ENCODE measurements at places on chromosomes 16 and 17.

DNA sequence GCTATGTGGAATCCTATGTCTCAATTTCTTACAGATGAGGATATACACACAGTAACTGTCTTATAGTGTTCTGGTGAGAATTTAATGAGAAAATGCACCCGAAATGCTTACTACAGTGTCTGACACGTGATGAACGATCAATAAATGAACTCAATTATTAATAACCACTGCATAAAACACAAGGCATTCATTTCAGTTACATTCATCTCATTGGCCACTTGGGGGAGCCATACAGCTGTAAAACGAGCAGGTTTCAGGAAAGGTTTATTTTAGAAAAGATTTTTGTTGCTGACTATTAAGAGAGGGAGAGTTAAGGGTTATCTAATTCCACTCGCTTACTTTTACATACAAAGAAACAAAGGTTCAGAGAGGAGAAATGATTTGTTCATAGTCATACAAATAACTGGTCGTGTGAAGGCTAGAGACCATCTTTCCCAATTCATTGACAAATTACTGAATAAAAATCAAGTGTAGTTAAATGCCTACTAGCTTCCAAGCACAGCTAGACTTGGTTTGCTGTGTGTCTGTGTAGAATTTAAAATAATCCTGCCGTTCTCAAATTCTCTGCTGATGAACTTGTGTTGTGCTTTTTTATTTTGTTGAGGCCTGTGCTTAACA lies 160.1 kb downstream of the MAP2K4 start:
- DNase-seq = no peak

DNA sequence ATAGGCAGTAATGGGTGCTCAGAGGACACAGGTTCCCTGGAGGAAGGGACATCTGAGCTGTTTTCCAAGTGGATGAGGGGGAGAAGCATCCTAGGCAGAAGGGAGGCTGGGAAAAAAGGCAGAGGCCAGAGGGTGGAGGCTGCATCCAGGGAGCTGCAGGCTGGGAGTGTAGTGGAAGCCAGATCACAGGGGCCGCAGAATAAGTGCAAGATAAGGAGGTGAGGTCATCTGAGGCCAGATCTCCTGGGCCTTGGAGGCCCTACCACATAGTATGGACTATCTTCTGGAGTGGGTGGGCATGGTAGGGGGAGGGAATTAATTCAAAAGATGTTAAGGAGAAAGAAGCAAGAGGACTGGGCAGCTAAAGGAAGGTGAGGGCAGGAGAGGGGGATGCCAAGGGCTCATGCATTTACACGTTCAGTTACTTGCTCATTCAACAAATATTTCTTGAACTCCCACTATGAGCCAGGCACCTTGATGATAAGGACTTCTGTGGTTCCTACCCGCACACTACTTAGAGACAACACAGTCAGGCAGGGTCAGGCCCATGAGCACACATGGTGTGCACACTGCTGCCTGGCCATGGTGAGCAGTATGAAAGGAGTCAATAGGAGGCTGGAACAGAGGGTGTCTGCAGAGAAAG lies 2.4 kb upstream of the RIPOR1 start:
- no peak for DNase-seq

GRCh38 chr16:86022381-86022960 lies 123.5 kb downstream of the IRF8 start:
- no peak for DNase-seq

GRCh38 chr17:62093188-62094155 lies 28.4 kb upstream of the MED13 start:
- DNase-seq = no peak

- DNase-seq = no peak
Observed at GRCh38 chr16:20191566-20191965, 117.9 kb upstream of the GPR139 start.

GRCh38 chr17:76394166-76394565 lies 9.8 kb downstream of the SPHK1 start:
- DNase-seq = no peak

GRCh38 chr16:34078691-34079090 lies 619.3 kb downstream of the TP53TG3F start:
- no peak for DNase-seq

DNA sequence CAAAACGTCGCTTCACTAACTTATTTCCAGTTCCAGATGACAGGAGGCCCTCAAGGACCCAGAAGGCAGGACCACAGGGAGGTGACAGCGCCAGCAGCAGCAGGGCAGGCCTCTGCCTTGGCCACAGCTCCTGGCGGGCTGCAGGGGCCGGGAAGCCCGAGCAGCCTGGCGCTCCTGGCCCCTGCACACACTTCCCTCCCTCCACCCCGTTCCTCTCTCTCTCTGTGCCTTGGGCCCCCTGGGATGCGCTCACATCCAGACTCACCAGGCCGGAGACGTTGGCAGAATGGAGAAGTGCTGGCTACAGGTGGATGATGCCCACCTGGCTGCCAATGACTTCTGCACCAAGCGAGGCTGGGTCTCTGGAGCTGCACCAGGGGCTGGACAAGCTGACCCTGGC lies 12.7 kb downstream of the ZNF594 start:
- no peak for DNase-seq

GRCh38 chr16:46787909-46788308 lies 39.8 kb upstream of the MYLK3 start:
- no peak for DNase-seq

GRCh38 chr17:5123343-5124124 lies 7.7 kb downstream of the USP6 start:
- no peak for DNase-seq

DNA sequence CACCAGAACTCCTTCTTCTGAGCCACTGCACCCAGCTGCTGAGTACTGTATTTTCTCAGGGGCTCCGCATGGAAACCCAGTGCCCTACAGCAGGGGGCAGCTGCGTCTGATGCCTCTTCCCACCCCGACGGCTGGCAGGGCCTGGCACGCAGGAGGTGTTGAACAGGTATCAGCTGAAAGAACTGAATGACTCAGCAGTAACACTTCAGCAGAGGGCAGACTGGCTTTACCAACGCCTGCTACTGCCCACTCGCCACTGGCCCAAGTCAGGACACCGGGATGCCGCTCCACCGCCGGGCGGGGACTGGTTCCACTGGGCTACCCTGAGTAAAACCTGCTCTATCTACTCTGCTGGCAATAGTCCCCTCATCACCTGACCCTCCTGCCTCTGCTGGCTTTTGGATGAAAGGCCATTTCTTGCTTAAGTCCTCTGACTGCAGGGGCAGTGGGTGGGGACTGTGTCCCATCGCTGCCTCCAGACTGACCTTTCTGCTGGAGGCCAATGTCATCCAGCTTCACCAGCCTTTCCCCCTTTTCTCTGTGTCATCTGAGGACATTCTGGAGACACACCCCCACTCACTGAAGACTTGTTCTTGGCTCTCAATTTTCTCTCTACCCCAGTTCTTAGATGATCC lies 100.4 kb upstream of the FA2H start:
- no peak for DNase-seq

GRCh38 chr17:57466521-57466920 lies 210.2 kb downstream of the MSI2 start:
- no peak for DNase-seq

GRCh38 chr16:20598832-20599469 lies 22.8 kb upstream of the ACSM2B start:
- no peak for DNase-seq

- DNase-seq = no peak
Observed at GRCh38 chr16:49540836-49541235, 167.2 kb downstream of the C16orf78 start.

DNA sequence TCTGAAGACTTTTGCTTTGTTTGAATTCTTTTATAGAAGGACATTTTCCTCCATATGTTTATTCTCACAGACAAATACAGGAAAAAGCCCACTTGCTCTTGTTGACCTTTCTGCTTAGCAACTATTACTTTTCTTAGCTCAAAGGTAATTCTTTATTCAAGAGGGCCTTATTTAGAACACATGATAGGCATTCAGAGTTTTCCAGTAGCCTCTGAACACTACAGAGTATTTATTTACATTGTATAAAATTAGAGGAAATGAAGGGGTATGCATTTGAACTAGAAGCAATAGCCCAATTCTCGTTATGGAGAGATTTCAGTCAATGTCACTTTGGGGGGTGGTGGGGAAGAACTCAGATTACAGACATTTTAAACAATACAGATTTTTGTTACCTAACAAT lies 581.7 kb downstream of the KCNJ2 start:
- no peak for DNase-seq

DNA sequence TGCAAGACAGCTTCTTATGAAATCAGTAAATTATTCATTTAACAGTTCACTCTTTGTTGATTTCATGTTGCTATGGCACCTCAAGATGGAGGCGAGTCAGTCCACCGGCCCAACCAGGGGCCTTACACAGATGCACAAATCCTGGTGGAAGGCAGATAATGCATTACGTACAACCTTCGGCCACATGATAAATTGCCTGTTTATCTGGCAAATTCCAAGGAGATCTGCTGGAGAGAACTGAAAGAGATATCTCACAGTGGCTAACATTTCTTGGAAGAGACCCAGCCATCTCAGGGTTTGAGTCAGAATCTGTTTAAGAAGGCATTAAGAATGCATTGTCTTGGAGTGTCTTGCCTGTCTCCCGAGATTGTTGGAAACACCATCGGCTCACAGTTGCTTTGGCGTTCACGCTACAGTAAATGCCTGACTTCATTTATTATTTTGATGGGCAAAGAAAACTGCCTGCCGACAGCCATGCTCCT lies 225.6 kb downstream of the MSI2 start:
- no peak for DNase-seq

DNA sequence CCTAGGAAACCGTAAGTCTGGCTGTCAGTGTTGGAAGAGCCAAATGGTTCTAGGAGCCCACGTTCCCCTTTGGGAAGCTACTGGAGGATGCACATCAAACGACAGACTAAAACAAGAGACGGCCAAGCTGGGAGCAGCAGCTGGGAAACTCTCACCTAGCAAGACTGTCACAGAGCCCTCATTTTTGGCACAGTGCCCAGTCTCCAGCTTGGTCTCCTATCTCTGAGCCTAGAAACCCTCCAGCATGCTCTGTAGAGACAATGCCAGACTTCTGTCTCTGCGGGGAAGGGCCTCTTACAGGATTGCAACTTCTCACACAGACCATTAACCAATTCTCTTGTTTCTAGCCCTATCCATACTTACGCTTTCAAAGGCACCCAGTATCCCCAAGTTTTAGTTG lies 23.5 kb downstream of the GTF3C1 start:
- DNase-seq = no peak

DNA sequence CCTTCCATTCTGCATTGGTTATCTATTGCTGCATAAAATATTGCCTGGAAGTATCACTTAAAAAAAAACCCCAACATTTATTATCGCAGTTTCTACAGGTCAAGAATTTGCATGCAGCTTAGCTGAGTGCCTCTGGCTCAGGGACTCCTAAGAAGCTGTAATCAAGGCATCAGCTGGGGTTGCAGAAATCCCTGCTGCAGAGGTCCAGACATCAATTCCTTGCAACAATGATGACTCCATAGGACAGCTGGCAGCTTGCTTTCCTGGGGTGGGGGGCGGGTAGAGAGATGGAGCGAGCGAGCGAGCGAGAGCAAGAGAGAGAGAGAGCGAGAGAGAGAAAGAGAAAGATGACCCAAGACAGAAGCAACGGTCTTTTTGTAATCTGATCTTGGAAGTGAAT lies 308.1 kb downstream of the HAPSTR1 start:
- no peak for DNase-seq

DNA sequence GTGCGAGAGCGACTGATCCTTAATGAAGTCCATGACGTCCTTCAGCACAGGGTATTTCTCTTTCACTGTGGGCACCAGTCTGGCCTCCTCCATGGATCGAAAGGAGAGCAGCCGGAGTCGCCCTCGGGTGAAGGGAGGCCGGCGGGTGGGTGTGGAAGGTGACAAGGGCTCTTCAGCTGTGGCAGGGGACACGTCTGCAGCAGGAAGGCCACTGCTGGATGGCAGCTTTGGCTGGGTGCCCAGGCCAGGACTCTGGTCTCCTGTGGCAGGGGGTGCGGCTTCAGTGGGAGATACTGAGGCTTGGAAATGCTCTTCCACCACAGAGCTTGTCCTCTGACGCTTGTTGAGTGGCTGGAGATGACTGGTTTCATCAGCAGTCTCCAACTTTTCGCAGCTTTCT lies 78.5 kb downstream of the ZZEF1 start:
- DNase-seq = no peak

- no peak for DNase-seq
Observed at GRCh38 chr17:43707184-43707583, 45.5 kb upstream of the MEOX1 start.
